Dermis microvascular lymphatic vessel endothelial cell (primary cell): ENCODE measurements at places on chromosomes 7 and 10. TPM values are rescaled to one million over a fixed set of nuclear protein-coding genes. Genes with fewer than 3 reads are reported as not detected.

DNA sequence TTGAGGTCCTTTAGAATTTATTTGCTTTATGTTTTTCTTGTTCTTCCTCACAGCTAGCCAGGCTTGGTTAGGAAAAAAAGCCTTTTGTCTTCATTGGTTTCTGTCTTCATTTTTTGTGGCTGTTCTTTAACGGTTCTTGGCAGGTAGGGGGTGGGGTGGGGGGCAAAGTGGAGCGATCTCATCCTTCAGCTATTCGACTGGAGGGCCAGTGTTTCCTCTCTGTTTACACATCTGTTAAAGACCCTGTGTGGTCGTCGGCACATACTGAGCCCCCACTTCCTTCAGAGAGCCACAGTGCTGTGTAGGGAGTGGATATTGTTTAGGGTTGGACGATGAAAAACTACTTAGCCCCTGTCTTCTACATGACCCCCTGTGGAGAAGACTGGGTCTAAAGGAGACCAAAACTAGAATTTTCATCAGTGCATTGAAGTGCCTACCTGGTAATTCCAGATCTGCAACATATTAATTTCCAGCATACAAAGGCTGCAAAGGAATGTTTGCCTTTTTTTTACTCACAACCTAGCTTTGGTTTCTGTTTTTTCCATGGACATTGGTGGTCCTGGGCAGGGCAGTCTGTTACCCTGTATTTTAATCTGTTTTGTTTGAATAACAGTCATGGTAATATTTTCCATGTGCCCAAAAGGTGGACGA, 29.0 kb downstream of the PRPF18 start:
- no peak for DNase-seq

- no peak for DNase-seq
Observed at GRCh38 chr10:28811639-28812349, 134.5 kb downstream of the BAMBI start.

DNA sequence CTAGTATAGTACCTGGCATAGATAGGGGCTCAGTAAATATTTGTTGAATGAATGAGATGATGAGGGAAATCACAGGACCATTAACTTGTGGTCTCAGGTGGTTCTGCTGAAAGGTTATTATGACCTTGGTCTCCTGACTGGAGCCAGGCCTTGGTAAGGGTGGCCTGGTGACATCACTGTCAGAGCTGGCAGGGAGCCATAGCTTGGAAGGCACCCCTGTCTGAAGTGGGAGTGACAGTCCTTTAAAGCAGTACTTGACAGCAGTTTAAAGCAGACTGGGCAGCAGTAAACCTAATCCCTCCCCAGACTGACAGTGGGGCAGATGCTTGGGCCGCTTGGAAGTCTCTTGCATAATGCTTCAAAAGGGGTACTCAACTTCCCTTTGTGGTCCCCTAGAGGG, 13.4 kb downstream of the DPCD start:
- DNase-seq = no peak

- no peak for DNase-seq
Observed at GRCh38 chr10:51124852-51125251, 50.6 kb downstream of the PRKG1 start.

GRCh38 chr7:2864999-2865670, 21.0 kb upstream of the GNA12 start:
- DNase-seq = peak; percentile 50

GRCh38 chr10:51031950-51032349, 42.3 kb upstream of the PRKG1 start:
- DNase-seq = no peak

GRCh38 chr7:36171503-36171902, 18.4 kb downstream of the EEPD1 start:
- no peak for DNase-seq

DNA sequence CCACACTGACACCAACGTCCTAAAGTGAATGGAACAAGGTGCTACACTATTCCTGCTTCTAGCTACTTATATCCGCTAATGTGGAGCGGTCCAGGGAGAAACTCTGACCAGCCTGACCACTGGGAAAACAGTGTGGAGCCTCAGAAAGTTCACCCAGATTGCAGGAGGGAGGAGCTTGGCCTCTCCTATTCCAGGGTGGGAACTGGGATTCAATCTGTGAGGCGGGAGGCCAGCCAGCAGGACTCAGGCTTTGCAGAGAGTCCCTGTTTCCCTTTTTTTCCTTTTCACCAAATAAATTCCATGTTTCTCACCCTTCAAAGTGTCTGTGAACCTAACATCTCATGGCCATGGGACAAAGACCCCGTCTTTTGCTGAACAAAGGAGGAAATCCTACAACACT, 86.4 kb upstream of the SEMA3C start:
- no peak for DNase-seq

TMEM120A gene
- 34.3 and 85.8 TPM in 2 replicates for total RNA-seq

DNA sequence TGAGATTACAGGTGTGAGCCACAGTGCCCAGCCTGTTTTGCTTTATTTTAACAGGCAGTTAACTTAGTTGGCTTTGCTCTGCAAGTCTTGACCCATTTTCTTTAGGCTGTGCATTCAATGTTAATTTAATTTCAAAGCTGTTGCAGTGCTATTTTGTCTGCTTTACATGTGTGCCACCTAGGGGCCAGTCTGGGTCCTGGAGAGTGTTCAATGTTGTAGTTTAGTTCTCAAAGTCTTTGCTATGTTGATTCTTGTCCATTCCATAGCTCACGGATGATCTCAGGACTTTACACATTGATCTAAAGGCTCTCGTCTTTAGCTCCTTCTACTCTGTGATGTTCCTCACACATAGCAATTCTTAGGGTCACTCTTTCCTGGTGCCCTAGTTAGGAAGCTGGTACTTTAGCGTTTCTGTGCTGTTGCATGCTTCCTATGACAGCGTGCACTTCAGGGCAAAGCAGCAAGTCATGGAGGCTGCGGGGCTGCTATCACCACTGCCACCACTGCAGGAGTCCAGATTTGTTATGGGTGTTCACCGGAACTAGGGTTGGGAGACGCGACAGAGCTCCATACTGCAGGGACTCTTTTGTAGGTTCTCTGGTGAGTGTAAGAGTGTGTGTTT, 16.4 kb upstream of the ABCA13 start:
- DNase-seq = peak; percentile 57

TMEM225B gene
- total RNA-seq = 0.13 and 0.25 TPM in 2 replicates

- DNase-seq = no peak
Observed at GRCh38 chr7:121519548-121520521, 123.7 kb upstream of the FAM3C start.

TMEM184A gene
- under 0.01 and 0.13 TPM in 2 replicates for total RNA-seq

ACTL6B gene
- total RNA-seq = not detected in 2 replicates

DNA sequence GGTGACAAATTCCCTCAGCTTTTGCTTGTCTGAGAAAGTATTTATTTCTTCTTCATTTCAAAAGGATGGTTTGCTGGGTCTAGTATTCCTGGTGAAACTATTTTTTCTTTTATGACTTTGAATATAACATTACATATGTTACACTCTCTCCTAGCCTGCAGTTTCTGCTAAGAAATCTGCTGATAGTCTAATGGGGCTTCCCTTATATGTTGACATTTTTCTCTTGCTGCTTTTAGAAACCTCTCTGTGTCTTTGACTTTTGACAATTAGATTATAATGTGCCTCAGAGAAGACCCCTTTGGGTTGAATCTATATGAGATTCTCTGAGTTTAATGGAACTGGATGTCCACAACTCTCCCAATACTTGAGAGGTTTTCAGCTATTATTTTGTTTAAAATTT, 33.8 kb upstream of the SRI start:
- DNase-seq = no peak

DNA sequence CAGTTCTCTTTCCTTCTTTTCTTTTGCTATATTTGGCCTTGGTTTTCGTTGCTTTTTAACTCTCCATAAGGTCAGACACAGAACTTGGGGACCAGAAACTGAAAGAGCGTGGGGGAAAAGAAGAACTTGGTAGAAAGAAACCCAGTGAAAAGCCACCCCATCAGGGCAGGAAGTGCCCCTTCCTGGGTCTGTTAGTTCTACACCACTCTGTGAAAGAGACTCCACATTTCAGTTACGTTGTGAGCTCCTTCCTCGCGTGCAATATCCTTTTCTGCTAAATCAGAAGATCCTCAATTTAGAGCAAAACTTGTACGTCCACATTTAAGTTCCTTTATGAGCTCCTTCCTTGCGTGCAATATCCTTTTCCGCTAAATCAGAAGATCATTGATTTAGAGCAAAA, 220.6 kb upstream of the FOXK1 start:
- DNase-seq = no peak

GRCh38 chr10:98328163-98328562, 60.2 kb upstream of the LOXL4 start:
- DNase-seq = no peak

GRCh38 chr10:44830022-44830421, 81.1 kb upstream of the TMEM72 start:
- no peak for DNase-seq

OR13A1 gene
- total RNA-seq = not detected in 2 replicates

ECHS1 gene
- total RNA-seq = 72.3 and 75.7 TPM in 2 replicates

DNA sequence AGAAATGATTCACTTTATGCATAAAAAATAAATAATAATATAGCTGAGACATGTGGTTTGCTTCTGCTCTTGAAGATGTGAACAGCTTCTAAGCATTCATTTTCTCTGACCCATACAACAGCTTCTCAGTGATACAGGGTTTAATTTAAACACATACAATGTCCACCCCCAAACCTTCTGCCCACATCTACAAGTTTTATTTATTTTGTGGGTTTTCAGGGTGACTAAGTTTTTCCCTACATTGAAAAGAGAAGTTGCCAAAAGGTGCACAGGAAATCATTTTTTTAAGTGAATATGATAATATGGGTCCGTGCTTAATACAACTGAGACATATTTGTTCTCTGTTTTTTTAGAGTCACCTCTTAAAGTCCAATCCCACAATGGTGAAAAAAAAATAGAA, 17.2 kb downstream of the INHBA start:
- DNase-seq = no peak

VDAC2 gene
- 116 and 119 TPM in 2 replicates for total RNA-seq

GRCh38 chr7:105462765-105463420, 59.2 kb downstream of the PUS7 start:
- no peak for DNase-seq

- no peak for DNase-seq
Observed at GRCh38 chr10:4652111-4653010, 173.6 kb upstream of the AKR1E2 start.

- DNase-seq = no peak
Observed at GRCh38 chr10:78549140-78549935, 515.7 kb downstream of the RPS24 start.

DNA sequence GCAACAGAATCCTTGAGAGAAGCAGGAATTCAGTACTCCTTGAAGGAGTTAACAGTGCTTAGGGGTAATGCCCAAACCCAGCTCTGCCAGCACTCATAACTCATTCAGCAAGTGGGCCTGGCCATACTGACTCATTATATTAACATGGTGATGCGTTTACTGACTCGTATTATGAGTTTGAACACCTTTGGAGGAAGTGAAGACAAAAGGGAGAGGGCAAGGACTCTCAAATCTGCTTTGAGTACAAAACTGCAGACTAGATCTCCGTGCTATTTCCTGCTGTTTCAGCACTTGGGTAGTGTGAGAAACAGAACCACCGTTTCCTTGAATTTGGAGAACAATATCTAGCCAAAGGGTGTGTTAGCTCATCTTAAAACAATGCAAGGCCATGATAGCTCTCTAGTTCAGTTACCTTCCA, 30.8 kb downstream of the SLC16A9 start:
- DNase-seq = no peak

GRCh38 chr7:158549176-158549615, 38.4 kb downstream of the PTPRN2 start:
- no peak for DNase-seq

- no peak for DNase-seq
Observed at GRCh38 chr10:76202777-76203176, 771.4 kb downstream of the LRMDA start.
